ENCODE measurements at places on chromosomes 4 and X. TPM values are rescaled to one million over a fixed set of nuclear protein-coding genes. Genes with fewer than 3 reads are reported as not detected.

DNA sequence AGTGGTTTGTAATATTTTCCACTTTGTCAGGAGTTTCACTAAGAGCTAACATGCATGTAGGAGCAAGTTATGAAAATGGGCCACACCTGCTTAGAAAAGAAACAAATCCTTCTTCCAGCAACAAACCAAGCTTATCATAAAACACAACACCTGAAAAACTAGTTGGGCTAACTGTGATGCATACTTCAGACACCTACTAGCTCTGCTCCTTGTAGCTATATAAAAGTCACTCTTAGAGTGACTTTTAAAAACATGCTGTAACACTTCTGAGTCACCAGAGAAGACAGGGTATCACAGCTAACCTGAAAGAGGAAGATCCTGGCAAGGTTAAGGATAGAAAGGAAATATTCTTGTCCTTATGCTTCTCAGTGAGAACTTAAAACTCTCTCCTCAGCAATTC is 3.6 kb upstream of the SLAIN2 start:
- H3K27me3 ChIP-seq, result peaks cover 3% of the 10 kb centered on the region
- H3K4me3 ChIP-seq, result peak overlapping the region; percentile 7
- H3K27ac ChIP-seq, result peak overlapping the region; percentile 76
- H3K36me3 ChIP-seq, result peaks cover 4% of the 10 kb centered on the region
- no peak for DNase-seq

DNA sequence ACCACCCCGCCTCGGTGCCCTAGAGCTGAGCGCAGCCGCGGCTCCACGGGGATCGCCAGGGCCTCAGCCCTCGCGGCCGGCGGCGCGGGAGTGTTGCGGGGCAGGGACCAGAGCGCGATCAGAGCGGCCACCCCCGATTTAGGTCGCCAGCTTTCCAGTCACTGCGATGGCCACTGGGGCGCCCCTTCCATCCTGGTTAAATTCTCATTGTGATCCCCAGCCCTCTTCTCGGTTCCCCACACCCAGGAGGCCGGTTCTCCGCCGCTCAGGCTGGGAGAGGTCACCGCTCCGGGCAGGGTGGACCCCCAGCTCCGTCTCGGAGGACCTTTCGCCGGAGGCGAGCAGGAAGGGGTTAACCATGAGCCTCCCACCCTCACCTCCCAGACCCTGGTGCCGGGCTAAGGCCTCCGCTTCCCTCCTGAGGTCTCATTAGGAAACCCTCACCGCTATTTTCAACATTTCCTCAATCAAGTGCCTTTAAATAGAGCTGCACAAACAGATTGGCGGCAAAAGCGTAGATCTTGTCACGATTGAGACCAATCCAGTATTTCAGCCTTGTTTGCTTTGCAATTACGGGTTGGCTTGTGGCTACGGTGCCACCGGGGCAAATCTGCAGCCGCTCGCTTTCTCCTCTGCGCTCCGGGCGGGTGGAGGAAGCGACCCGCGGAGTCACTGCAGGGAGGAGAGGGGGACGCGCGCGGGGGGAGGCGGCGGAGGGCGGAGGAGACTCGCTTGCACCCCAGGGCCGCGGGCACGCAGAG is 8.3 kb upstream of the HAND2 start:
- H3K36me3 ChIP-seq, result peaks cover 2% of the 10 kb centered on the region
- DNase-seq, result peak; percentile 61
- peaks cover 78% of the 10 kb centered on the region for H3K27me3 ChIP-seq
- H3K4me1 ChIP-seq, result peaks cover 2% of the 10 kb centered on the region
- peak overlapping the region; percentile 64 for H3K4me3 ChIP-seq

DNA sequence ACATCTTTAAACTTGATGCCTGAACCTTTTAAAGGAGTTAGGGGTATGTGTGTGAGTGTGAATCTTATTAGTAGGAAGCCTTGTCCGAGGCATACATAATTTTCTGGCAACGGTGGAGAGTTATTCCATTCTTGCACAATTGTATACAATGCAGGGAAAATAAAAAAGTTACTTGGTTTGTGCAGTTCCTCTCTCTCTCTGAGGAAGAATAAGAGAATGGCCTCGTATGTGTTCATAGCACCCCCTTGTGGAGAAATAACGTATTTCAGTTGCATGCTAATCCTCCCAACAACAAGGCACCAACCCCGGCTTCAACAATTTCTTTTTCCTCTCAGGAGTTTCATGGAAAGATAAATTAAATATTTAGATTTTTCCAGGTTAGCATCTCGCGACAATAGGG is 33.7 kb upstream of the FGF13 start:
- peak; percentile 70 for DNase-seq
- H3K27me3 ChIP-seq, result no peaks in the 10 kb centered on the region
- H3K4me3 ChIP-seq, result no peak overlapping the region
- no peaks in the 10 kb centered on the region for H3K36me3 ChIP-seq
- no peaks in the 10 kb centered on the region for H3K4me1 ChIP-seq

- H3K4me1 ChIP-seq, result no peaks in the 10 kb centered on the region
- H3K27me3 ChIP-seq, result no peaks in the 10 kb centered on the region
- no peak overlapping the region for H3K4me3 ChIP-seq
- no peaks in the 10 kb centered on the region for H3K36me3 ChIP-seq
- no peak for DNase-seq
Observed at GRCh38 chr4:35342833-35343232, 901.5 kb downstream of the ARAP2 start.

GRCh38 chrX:103780336-103781061 is 3.9 kb downstream of the PLP1 start:
- no peaks in the 10 kb centered on the region for H3K36me3 ChIP-seq
- H3K4me1 ChIP-seq, result no peaks in the 10 kb centered on the region
- peaks cover 4% of the 10 kb centered on the region for H3K27me3 ChIP-seq
- H3K4me3 ChIP-seq, result no peak overlapping the region
- H3K27ac ChIP-seq, result no peak overlapping the region
- no peak for DNase-seq

DNA sequence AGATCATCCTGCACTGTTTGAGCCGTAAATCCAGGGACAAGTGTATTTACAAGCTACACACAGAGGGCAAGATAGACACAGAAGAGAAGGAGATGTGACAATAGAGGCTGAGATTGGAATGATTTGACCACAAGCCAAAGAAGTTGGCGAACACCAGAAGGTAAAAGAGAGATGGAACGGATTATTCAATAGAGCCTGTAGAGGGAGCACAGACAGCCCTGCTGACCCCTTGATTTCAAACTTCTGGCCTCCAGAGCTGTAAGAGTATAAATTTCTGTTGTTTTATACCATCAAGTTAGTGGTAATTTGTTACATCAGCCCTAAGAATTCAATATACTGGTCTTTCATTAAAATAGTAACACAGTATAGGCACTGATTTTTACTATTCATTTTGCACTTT is 447.8 kb downstream of the FAT4 start:
- no peak for DNase-seq
- H3K27ac ChIP-seq, result no peak overlapping the region
- H3K4me3 ChIP-seq, result no peak overlapping the region
- H3K4me1 ChIP-seq, result no peaks in the 10 kb centered on the region

DNA sequence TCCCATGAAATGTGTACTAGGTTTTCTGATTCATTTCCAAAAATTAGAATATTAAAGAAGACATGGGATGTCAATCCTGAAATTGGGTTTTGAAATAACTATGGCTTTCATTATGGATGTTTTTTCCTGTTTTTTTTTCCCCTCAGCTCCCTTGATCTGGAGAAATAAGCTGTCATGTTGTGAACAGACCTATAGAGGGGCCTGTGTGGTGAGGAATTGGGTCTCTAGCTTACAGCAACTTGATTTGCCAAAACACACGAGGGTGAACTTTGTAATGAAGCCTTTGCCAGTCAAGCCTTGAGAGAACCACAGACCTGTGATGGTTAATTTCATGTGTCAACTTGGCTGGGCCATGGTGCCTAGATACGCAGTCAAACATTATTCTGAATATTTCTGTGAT is 2413.6 kb downstream of the PCDH7 start:
- no peaks in the 10 kb centered on the region for H3K36me3 ChIP-seq
- H3K27me3 ChIP-seq, result no peaks in the 10 kb centered on the region
- DNase-seq, result no peak
- no peak overlapping the region for H3K27ac ChIP-seq
- no peaks in the 10 kb centered on the region for H3K4me1 ChIP-seq

DNA sequence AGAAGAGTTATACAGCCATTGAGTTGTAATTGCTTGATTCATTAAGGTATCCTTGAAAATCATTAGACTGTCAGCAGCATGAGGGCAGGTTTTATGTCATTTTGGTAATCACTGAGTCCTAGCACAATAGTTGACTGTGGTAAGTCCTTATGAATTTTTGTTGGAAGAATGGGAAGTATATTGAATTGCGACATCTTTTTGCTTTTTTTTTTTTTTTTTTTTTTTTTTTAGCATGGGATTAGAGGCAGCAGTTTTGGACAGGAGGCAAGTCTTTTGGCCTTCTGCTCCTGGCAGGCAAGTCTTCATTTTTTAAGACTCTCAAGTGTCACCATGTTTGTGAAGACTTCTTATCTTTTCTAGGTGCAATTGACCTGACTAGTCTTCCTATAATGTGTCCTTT is 29.7 kb downstream of the PRRG1 start:
- H3K4me1 ChIP-seq, result no peaks in the 10 kb centered on the region
- H3K36me3 ChIP-seq, result no peaks in the 10 kb centered on the region
- DNase-seq, result no peak
- H3K27me3 ChIP-seq, result no peaks in the 10 kb centered on the region

DNA sequence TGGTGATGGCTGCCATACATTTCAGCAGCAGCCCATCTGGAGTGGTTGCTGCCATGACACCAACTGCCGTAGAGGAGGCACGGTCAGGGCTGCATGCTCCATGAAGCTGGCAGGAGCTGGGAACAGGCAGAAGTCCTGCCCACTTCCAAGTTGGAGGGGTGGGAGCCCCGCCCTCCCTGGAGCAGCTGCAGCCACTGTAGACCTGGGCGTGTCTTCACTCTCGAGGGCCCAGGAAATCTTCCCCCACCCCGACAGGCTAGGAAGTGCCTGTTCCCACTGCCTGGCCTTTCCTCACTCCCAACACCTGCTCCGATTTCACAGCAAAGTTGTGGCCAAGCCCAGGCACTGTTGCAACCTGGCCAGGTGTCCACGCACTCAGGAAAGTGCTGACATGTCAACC is 42.3 kb downstream of the NALF2 start:
- H3K27me3 ChIP-seq, result no peaks in the 10 kb centered on the region
- H3K36me3 ChIP-seq, result no peaks in the 10 kb centered on the region
- H3K4me3 ChIP-seq, result no peak overlapping the region
- no peaks in the 10 kb centered on the region for H3K4me1 ChIP-seq
- DNase-seq, result no peak
- H3K27ac ChIP-seq, result no peak overlapping the region

DNA sequence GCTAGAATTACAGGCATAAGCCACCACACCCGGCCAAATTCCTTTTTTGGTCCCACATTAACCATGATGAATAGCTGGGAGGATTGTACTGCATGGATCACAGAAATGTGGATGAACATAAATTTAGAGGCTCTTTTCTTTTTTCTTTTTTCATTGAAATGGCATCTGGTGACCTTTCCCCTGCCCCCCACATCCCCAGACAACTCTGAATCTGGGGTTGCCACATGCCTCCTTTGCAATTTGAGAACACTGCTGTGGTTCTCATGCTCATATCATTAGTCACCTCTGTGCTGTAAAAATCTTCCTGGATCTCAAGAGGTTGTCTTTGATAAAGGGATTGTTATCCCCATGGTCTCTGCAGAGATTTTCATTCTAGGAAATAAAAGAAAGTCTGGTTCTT is 22.8 kb upstream of the FMR1NB start:
- DNase-seq, result no peak
- no peaks in the 10 kb centered on the region for H3K27me3 ChIP-seq
- H3K4me3 ChIP-seq, result no peak overlapping the region
- no peaks in the 10 kb centered on the region for H3K4me1 ChIP-seq
- H3K36me3 ChIP-seq, result no peaks in the 10 kb centered on the region
- no peak overlapping the region for H3K27ac ChIP-seq

GRCh38 chr4:174423257-174423944 is 98.9 kb downstream of the HPGD start:
- H3K4me1 ChIP-seq, result peaks cover 9% of the 10 kb centered on the region
- H3K36me3 ChIP-seq, result no peaks in the 10 kb centered on the region
- no peak overlapping the region for H3K4me3 ChIP-seq
- peaks cover 1% of the 10 kb centered on the region for H3K27me3 ChIP-seq

Gene ADGRG2
- not detected for total RNA-seq

GRCh38 chr4:156521631-156522030 is 450.0 kb downstream of the PDGFC start:
- DNase-seq, result no peak
- no peaks in the 10 kb centered on the region for H3K27me3 ChIP-seq
- no peak overlapping the region for H3K4me3 ChIP-seq
- no peaks in the 10 kb centered on the region for H3K36me3 ChIP-seq

DNA sequence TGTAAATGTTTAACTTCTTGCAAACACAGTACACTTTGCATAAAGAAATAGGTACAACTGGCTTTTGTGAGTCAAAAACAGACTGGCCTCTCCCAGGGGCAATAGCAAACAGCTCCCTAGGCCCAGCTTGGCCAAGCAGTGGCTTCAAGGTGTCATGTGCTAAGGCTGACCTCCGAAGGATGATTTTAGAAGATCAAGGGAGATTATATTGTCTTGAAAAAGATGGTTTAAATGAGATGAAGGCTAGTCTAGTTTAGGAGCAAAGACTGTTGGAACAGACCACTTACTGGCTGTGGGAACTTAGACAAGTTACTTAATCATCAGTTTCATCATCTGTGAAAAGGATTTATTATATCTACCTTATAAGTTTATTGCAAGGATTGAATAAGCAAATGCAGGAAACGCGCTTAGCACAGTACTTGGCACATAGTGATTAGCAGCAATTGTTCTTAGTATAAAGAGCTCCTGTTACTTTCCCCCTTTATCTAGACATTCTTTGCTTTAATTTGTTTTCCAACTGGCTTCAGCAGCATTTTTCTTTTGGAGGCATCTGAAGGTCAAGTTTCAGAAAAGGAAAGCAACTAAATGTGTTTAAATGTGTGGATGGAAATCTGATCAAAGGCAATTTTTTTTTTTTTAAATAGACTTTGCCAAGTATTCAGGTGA is 17.2 kb downstream of the ANXA3 start:
- peaks cover 1% of the 10 kb centered on the region for H3K36me3 ChIP-seq
- DNase-seq, result no peak
- peaks cover 4% of the 10 kb centered on the region for H3K27me3 ChIP-seq
- no peak overlapping the region for H3K4me3 ChIP-seq

Gene RHOXF1
- total RNA-seq, result not detected

Gene CCNA2
- 73.4 TPM for total RNA-seq

Gene CLGN
- not detected for total RNA-seq

DNA sequence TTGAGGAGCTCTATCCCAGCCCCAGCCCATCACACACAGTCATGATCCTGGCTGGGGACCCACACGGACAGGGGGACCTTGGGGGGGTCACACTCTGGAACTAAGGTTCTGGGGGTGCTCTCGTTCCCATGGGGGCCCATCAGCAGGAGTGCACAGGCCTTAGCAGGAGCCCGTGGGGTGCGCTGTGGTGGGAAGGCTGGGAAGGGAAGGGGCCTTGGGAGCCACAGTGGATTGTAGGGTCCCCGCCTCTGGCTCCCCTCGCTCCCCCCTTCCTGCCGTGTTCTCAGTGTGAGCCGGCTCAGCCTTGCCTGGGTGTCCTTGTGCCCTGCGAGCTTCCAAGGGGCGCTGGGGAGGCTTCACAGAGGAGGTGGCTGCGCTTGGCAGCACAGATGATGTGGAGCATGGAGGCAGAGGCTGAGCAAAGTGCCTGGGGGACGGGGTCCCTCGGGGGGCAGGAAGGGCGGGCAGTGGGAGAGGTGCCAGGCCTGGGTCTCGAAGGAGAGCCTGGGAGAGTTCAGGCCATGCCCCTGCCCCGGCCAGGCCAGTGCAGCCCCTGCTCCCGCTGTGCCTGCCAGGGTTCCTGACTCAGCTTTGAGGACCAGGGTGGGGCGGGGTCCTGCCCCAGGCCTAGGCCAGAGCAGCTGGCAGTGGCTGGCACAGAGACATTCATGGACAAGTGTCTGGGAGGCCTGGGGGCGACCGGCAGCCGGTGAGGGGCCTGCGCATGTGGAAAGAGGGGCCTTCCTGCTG is 5.5 kb upstream of the HGFAC start:
- no peaks in the 10 kb centered on the region for H3K27me3 ChIP-seq
- no peaks in the 10 kb centered on the region for H3K36me3 ChIP-seq
- DNase-seq, result no peak
- H3K27ac ChIP-seq, result no peak overlapping the region

Gene GAGE2A
- not detected for total RNA-seq
